ENCODE measurements at places on chromosomes 7 and 10.

- DNase-seq: no peak
Measured at GRCh38 chr10:25642721-25643120, 291.3 kb upstream of the MYO3A start.

DNA sequence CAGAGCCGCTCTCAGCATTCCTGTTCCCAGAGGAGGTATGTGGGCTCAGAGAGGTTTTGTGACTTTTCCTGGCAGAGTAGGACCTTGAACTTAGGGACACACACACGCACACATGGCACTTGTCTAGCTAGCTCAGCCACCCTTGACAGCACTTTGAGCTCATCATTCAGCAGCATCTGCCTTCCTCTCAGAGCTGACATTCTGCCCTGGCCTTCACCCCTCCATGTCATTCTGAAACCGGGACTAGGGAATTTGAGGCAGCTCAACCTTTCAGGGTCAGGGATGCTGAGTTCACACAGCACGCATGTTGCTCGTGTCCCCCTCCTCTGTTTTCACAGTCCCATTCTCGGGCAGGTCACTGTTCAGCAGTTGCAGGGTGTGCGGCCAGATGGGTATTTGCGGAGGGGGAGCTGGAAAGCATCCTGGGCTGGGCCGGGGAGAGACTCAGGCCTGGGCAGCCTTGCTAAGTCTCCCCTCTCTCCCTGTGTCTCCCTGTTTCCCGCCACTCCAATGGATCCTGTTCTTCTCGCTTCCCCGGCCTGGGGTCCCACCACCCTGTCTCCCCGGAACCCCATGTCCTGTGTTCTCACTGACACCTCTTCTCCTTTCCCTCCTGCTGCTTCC, 78.0 kb downstream of the COL13A1 start:
- DNase-seq: no peak

DNA sequence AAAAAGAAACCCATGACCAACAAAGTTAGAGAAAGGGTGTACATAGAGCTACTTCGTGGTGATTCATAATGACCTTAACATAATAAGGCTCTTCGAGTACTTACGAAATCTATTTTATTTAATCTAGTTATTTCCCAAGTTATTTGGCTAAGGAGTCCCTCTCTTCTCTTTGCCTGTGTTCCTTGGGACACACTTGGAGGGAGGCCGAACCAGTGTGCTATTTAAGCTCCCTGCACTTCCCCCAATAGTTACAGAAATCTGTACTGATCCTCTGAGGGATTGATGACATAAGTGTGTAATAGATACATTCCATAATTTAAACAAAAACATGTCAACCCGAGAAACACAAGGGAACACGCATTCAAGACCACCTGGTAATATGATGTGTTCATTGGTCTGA, 351.1 kb downstream of the GATA3 start:
- DNase-seq: no peak

- peak; percentile 71 for DNase-seq
Measured at GRCh38 chr10:44857363-44858016, 53.6 kb upstream of the TMEM72 start.

GRCh38 chr10:122662231-122662630, 37.4 kb downstream of the C10orf120 start:
- DNase-seq: no peak

GRCh38 chr10:70774810-70775678, 10.1 kb downstream of the TBATA start:
- DNase-seq: peak; percentile 5

Measured in activated CD4-positive, alpha-beta memory T cell treated with anti-CD3 and anti-CD28 coated beads for 36 hours (primary cell).